ENCODE measurements at places on chromosomes 1 and 21.

GRCh38 chr1:11198257-11198656 lies 9.1 kb downstream of the ANGPTL7 start:
- H3K4me3 ChIP-seq, result no peak overlapping the region
- no peak overlapping the region for H3K27ac ChIP-seq
- no peaks in the 10 kb centered on the region for H3K4me1 ChIP-seq
- H3K36me3 ChIP-seq, result no peaks in the 10 kb centered on the region
- H3K27me3 ChIP-seq, result no peaks in the 10 kb centered on the region

DNA sequence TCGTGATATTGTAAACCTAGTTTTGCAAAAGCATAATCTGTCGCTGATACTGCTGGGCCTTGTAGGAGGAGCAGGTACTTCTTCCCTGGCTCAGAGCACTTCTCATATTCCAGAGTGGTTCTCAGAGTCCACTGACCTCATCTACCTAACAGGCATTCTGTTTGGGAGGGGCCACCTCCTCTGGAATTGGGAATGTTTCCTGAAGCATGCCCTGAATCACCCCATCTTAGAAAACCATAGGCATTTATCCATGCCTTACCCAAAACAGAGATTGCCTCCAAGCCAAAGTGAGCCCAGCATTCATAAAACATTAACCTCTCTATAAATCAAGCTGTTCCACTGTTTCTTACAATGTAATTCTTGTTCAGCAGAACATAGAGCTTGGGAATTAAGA lies 35.1 kb downstream of the SLC44A3 start:
- DNase-seq, result no peak
- H3K4me1 ChIP-seq, result no peaks in the 10 kb centered on the region
- H3K27me3 ChIP-seq, result no peaks in the 10 kb centered on the region

- H3K27me3 ChIP-seq, result no peaks in the 10 kb centered on the region
- no peak for DNase-seq
- no peak overlapping the region for H3K27ac ChIP-seq
- H3K4me1 ChIP-seq, result peaks cover 8% of the 10 kb centered on the region
- H3K36me3 ChIP-seq, result no peaks in the 10 kb centered on the region
Observed at GRCh38 chr1:34844252-34844634, 15.3 kb downstream of the SMIM12 start.

GRCh38 chr1:204599098-204599497 lies 82.9 kb downstream of the MDM4 start:
- H3K4me3 ChIP-seq, result no peak overlapping the region
- peaks cover 9% of the 10 kb centered on the region for H3K4me1 ChIP-seq
- no peak overlapping the region for H3K27ac ChIP-seq
- no peaks in the 10 kb centered on the region for H3K36me3 ChIP-seq
- H3K27me3 ChIP-seq, result peaks cover 18% of the 10 kb centered on the region

DNA sequence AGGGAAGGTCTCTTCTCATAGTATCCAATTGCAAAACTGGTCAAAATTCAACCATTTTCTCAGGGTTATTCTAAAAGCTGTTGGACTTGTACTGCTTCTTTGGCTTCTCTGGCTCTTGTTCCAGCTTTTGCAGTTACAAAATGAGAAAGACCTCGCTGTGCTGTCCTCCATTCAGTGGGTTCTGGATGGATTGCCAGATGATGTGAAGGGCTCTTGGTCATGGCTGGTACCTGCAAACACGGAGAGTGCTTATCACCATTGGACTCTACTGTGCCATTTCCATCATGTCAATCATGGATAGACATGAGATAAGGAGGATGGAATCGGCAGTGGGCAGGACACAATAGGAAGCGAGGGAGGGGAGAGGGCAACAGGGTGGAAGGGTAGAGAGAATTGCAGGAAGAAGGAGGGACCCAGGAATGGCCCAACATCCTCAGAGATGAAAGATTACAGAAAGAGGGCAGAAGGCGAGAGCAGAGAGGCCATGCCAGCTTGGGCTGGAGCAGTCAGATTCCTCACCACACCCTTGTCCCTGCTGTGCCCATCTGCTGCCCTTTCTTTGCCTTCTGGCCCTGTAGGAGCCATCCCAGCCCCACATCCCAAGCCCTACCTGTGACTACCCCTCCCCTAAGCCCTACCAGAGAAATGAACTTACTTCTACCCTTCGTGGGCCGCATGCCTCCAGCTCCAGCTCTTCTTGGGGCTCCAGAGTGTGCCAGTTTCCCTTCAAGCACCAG lies 70.3 kb downstream of the HIVEP3 start:
- no peak overlapping the region for H3K27ac ChIP-seq
- DNase-seq, result no peak
- H3K36me3 ChIP-seq, result peaks cover 4% of the 10 kb centered on the region
- peaks cover 27% of the 10 kb centered on the region for H3K4me1 ChIP-seq
- H3K4me3 ChIP-seq, result no peak overlapping the region

DNA sequence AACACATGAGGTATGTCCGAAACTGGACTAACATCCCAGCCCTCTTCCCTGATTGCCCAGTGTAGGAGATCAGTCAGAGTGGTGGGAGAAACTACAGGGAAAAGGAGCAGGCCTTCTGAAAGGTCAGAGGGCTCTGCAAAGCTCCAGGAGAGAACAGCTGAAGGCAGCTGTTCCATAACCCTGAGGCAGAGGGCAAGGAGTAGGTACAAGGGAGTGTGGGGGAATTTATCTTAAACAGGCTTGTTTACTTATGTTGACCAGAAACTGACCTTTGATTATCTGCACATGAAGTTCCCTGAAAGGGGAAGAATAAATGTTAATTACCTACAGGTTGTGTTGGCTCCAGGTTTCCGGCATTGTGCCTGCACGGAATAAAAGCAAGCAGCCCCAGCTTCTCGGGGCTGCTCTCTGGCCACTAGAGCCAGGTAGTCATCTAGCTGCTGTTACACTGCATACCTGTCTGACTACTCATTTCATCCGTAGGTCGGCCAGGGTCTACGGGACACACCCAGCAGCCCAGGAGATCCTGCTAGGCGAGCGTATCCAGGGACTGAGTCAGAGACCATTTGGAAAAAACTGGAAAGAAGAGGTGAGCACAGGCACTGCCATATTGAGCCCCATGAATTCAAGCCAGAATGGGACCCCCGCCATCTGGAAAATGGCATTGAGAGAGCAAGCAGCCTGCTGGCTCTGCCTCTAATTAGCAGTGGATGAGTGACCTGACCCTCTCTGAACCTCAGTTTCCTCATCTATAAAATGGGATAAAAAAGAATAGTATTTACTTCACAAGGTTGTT lies 14.9 kb upstream of the PAQR7 start:
- DNase-seq, result peak; percentile 86
- H3K4me1 ChIP-seq, result peaks cover 29% of the 10 kb centered on the region
- no peaks in the 10 kb centered on the region for H3K27me3 ChIP-seq
- H3K4me3 ChIP-seq, result peak overlapping the region; percentile 36

GRCh38 chr1:42282024-42282579 lies 52.9 kb downstream of the FOXJ3 start:
- no peak overlapping the region for H3K4me3 ChIP-seq
- no peaks in the 10 kb centered on the region for H3K27me3 ChIP-seq
- no peak for DNase-seq

DNA sequence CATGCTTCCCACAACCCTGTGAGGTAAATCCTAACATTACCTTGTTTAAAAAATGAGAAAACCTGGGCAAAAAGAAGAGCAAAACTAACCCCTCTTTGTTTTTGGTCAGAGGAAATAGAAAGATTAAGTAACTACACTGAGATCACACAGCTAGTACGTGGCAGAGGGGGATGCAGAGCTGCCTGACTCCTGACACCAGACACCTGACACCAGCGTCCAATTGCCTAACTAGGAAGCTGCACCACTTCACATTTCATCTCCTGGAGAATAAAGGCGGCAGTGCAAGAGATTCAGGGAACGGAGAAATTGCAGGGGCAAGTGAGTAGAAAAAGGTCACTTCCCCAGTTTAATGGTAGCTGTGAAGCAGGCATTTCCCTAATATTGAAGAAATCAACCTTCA lies 229.3 kb upstream of the PTBP2 start:
- H3K36me3 ChIP-seq, result no peaks in the 10 kb centered on the region
- DNase-seq, result no peak
- H3K27me3 ChIP-seq, result no peaks in the 10 kb centered on the region
- H3K4me3 ChIP-seq, result no peak overlapping the region
- peaks cover 17% of the 10 kb centered on the region for H3K4me1 ChIP-seq

DNA sequence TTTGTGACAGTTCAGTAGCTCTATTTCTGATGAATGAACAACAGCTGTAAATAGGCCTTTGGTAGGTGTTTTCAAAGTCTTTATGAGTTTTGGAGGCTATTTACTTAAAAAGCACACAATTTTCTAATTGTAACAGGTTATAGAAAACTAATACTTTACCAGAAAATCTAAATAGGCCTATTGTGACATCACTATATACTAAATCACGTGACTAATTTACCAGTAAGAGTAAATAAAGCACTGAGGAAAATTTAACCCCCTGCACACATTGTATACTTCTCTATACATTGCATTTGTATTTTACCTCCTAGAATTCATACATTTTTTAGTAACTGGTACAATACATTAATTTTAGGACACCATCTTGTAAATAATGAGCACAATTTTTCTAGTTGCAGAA lies 15.0 kb downstream of the KRTAP26-1 start:
- no peaks in the 10 kb centered on the region for H3K4me1 ChIP-seq
- H3K27me3 ChIP-seq, result no peaks in the 10 kb centered on the region
- no peak overlapping the region for H3K27ac ChIP-seq
- no peak overlapping the region for H3K4me3 ChIP-seq
- no peaks in the 10 kb centered on the region for H3K36me3 ChIP-seq

DNA sequence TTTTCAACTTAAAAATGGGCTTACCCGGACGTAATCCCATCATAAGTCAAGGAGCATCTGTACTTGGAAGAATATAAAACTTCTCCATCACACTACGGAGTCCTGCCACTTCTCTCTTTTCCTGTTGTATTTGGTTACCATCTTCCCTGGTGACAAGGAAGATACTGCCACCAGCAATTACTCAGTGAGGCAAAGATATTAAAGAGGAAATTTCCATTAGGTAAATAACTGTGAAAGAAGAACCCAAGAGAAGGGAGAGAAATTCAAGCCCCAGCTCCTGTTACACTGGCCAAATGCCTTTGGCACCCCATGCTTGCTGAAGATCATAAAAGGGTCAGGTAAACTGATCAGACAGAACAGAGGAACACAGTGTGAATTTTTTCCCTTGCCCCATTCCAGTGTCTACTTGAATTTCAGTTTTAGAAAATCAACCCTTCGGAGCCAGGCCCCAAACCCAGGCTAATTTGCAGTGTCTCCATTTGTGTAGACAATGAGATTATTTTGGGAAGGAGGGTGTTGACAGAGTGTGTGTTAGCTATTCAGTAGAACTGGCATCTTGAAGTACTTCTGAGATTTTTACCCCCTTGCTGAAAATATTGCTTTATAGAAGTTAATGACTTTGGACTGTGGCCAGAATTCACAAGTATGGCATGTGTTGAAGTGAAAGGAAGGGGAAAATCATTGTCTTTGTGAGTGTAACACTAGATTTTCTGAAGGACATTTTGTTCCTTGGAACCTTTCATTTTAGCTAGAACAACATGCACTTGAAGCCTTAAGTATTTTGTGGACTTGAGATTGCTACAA lies 167.1 kb downstream of the DHRS3 start:
- peaks cover 25% of the 10 kb centered on the region for H3K4me1 ChIP-seq
- H3K36me3 ChIP-seq, result peaks cover 11% of the 10 kb centered on the region
- no peaks in the 10 kb centered on the region for H3K27me3 ChIP-seq
- H3K4me3 ChIP-seq, result no peak overlapping the region
- DNase-seq, result no peak

GRCh38 chr1:169483500-169483966 lies 2.2 kb downstream of the SLC19A2 start:
- peak overlapping the region; percentile 87 for H3K4me3 ChIP-seq
- peak; percentile 48 for DNase-seq
- H3K27ac ChIP-seq, result peak overlapping the region; percentile 99
- peaks cover 57% of the 10 kb centered on the region for H3K36me3 ChIP-seq
- H3K27me3 ChIP-seq, result no peaks in the 10 kb centered on the region

- H3K27me3 ChIP-seq, result peaks cover 8% of the 10 kb centered on the region
- no peak overlapping the region for H3K27ac ChIP-seq
- no peak overlapping the region for H3K4me3 ChIP-seq
- no peaks in the 10 kb centered on the region for H3K36me3 ChIP-seq
- no peak for DNase-seq
Observed at GRCh38 chr1:3731583-3732433, 20.4 kb upstream of the CCDC27 start.

- no peaks in the 10 kb centered on the region for H3K36me3 ChIP-seq
- H3K4me1 ChIP-seq, result no peaks in the 10 kb centered on the region
- no peak for DNase-seq
- H3K27ac ChIP-seq, result no peak overlapping the region
- no peak overlapping the region for H3K4me3 ChIP-seq
Observed at GRCh38 chr1:43766086-43766784, 58.9 kb downstream of the ST3GAL3 start.

DNA sequence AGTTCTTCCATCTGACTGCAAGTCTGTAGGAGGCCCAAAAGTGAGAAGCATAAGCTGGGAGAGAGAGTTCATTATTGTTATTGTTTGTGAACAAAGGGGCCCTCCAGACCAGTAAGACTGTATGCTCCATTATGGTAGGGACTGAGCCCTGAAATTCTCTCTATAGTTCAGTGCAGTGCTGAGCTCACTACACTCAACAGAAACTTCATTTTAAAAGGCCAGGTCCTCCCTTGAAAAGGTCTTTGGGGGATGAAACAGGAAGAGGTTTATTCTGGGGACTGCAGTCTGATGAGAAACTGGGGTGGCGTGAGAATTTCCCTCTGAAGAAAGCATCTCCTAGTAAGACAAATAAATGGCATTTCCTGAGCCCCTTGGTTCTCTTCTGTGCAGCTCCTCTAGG lies 5.5 kb upstream of the GATAD2B start:
- no peaks in the 10 kb centered on the region for H3K4me1 ChIP-seq
- no peak for DNase-seq
- no peaks in the 10 kb centered on the region for H3K27me3 ChIP-seq
- H3K36me3 ChIP-seq, result peaks cover 38% of the 10 kb centered on the region

DNA sequence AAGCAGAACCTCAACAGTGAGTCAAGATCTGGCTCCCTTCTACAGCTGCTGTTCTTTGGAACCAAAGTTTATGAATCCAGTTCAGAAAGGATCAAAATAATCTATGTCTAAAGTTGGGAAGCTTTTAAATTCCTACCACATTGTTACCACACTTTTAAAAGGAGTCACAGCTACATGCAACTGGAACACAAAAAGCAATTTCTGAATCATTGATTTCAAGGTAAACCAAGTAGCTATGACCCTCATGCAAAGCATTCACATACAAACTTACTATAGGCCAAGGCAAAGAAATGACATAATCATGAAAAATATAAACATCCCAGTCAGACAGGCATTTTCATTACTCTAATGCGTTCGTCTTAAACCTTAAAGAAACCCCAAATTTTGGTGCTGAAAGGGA lies 3.5 kb downstream of the SIPA1L2 start:
- peaks cover 69% of the 10 kb centered on the region for H3K27me3 ChIP-seq
- peaks cover 8% of the 10 kb centered on the region for H3K4me1 ChIP-seq
- no peak for DNase-seq
- H3K4me3 ChIP-seq, result no peak overlapping the region
- H3K36me3 ChIP-seq, result peaks cover 25% of the 10 kb centered on the region

DNA sequence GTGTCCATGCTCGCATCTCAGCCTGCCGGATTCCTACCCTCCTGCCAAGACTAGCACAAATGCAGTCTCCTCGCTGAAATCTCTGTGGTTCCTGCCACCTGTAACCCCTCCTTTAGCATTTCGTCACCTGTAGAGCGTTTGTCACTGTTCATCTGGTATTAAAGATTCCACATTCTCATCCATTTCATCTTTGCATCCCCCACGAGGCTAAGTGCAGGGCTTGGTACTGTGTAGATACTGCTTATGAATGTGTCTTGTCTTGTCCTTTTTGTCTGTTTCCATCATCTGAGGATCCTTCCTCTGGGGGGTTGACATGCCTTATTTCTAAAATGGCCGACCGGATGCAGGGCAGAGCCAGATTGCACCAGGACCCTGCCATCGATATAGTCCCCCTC lies 53.7 kb upstream of the DNAJC6 start:
- no peak overlapping the region for H3K27ac ChIP-seq
- peaks cover 16% of the 10 kb centered on the region for H3K36me3 ChIP-seq
- peaks cover 14% of the 10 kb centered on the region for H3K4me1 ChIP-seq
- H3K4me3 ChIP-seq, result peak overlapping the region; percentile 80
- no peaks in the 10 kb centered on the region for H3K27me3 ChIP-seq

Data from Calu3 (cell line).